ENCODE measurements at places on chromosomes 3 and 15.

GRCh38 chr3:30167541-30168011, 438.8 kb upstream of the TGFBR2 start:
- no peak for DNase-seq

DNA sequence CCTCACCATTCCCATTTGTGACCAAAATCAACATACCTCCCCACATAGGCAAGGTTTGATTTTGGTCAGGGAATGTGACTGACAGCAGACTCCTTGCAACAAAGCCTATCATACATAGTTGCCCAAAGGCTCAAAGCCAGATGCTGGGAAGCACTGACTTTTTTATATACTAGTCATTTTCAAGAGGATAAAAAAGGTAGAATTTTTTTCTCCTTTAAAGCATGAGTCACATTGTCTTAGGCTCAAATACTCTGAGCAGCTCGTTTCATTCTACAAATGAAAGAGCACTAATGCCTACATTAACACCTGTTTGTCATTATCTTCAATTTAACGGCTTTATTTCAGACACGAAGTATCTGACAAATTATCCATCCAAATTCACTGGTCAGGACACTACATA, 36.2 kb downstream of the ICE2 start:
- DNase-seq = no peak

DNA sequence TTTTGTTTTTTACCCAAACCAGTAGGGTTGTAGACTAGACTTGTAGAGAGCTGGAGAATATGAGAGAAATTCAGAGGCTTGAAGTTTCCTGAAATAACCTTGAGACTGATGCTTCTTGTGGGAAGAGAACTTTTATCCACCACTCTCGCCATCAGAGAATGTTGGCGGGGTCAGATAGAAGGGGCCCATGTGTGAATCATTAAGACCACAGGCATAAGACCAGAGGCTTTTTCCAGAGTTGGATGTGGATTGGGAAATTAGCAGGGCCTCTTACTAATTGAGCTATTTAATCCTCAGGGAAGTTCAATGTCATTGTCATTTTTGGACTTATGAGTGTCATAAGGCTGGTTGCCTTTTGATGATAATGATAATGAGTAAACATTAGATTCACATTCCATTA, 246.9 kb upstream of the THRB start:
- no peak for DNase-seq

- DNase-seq = no peak
Observed at GRCh38 chr3:4407941-4408340, 59.1 kb downstream of the SUMF1 start.

DNA sequence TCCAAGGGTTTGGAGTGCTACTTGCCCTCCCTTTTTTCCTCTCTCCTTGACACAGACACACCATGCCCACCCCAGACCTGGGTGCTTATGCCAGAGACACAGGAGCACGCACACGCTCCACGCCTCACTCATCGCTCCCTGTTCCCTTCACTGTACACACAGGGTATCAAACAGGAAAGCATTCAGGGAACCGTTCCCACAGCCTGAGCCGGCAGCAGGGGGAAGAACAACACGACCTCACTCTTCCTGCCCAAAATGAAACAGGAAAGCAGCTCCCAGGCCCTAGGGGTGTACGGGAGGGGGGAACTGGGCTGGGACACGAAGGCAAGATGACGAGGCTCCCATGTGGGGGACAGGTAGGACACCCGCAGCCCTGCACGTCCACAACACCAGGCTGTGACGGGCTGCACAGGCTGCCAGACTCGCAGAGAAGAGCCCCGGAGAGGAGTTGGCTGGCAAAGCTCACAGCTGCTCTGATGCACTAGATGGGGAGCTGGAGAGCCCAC, 11.2 kb downstream of the DLL4 start:
- no peak for DNase-seq

- DNase-seq = no peak
Observed at GRCh38 chr3:174276826-174277225, 582.3 kb upstream of the NAALADL2 start.

DNA sequence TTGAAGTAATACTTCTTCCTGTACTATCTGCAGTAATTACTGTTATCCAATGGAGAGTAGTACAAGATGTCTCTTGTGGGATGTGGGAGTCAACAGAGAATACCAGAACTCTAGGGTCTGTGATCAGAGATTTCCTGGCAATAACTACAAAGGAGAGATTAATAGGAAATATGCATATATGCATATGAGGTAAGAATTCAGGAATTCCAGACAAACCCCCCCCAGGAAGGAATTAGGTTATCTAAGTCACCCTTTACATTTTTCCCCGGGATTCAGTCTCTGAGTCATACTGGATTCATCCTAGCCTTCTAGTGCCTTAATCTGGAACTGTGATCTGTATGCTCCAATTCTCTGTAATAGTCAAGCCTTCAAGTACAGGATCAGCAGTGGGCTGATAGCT, 49.4 kb downstream of the GTF2E1 start:
- no peak for DNase-seq

DNA sequence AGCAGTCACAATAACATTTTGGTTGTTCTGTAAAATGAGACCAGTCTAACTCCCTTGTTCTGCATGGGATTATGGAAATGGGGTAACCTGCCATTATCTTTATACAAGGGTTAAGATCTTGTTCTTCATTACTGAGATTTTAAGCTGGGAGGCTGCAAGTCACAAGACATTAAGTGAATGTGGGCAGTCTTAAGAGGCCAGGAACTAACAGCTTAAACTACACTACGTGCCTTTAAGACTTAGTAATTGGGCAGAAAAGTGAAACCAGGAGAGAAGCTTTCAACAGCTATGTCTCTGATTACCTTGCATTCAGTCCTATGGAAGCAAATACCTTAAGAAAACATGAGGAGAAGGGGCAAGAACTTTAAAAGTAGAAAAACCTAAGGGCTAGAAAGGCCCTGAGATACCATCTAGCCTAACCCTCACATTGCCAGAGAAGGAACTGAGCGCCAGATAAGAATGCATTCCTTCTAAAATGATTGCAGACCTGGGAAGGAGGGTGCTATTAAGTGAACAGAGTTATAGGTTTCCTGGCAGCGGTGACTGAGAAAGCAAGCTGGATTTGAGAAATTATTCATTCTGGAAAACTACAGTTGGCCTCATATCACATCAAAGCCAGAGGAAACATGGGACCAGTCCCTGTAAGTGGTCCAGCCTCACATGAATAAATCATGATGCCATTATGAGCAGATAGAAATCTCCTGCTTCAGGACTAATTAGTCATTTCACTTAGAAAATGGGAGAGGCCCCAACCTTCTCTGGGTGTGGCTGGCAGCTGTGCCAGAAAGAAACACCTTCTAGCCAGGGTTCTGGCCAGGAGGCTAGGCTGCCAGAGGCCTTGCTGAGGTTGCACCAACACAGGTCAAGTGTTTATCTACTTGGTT, 32.9 kb downstream of the DAPK2 start:
- no peak for DNase-seq

GRCh38 chr15:63244976-63245645, 32.3 kb upstream of the APH1B start:
- DNase-seq = no peak

- no peak for DNase-seq
Observed at GRCh38 chr3:8210882-8211341, 290.7 kb upstream of the LMCD1 start.

DNA sequence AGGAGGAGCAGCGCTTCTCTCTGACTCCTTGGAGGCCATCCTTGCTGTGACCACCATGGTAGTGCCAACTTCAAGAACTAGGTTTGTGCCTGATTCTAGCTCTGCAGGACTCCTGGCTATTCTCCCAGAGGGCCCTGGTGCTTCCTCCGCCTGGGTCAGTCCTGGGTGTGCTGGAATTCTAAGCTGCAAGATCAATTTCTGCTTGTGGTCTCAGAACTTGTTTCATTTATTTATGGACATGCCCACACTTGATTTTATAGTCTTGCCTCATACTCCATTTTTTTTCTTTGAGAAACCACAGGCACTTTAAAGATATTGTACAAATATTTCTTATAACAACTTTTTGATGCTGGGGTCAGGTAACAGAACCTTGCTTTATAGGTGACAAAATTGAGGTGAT, 87.6 kb downstream of the PDCD6IP start:
- DNase-seq = no peak
